T-helper 22 cell (primary cell): ENCODE measurements at places on chromosomes 5 and 9.

DNA sequence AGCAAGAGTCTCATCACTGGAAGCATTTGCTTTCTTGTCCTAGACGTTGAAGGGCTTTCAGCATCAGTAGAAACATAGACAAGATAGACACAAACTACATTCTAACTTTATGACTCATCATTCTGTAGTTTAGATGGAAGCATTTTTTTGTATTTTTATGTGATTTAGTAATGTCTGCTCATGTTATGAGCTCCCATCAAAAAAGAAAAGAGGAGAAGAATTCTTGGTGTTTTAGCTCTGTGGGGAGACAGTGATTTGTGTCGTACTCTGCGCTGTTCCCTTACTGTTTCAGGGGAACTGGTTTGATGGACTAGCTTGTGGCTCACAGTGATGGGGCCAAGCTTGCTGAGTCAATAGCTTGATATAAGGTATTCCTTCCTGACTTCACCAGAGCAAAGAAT is 159.2 kb upstream of the WWC1 start:
- DNase-seq: no peak

DNA sequence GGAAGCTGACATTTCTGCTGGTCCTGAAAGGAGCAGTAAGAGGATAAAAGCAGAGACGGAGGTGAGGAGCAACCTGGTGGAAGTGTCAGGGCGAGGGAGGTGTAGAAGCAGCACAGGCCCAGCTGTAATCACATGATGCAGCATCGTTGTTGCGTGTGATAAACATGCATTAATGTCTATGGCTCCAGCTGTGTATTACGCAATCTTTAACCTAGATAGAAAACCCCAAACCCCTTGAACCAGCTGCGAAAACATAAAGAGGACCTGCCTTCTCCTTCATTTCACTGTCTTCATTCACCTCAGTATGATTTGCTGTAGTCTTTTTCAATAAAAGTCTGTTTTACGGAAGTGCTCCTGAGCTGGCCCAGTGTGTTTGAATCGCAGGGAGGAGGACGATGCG is 162.9 kb downstream of the NTRK2 start:
- DNase-seq: no peak

- DNase-seq: no peak
Measured at GRCh38 chr5:10304932-10305331, 2.8 kb downstream of the CMBL start.

DNA sequence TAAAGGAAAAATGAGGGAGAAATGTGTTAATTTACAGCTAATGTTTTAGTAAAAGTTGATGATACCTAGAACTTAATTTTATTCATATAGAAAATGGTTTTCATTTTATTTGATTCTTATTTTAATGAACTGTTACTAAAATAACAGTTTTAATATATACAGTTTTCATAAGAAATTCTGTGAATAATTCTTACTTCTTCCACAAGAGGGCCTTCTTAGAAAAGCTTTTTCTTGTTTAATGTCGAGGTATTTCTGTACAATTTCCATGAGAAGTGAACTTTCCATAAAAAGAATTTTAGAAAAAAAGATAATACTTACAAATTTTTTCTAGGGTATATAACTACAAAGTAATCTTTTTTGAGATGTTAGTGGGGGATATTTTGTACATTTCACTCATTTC is 73.9 kb downstream of the KLF9 start:
- DNase-seq: no peak
